Omental fat pad (tissue), 4 donors: ENCODE measurements at places on chromosomes 7 and 10.

- no peak for DNase-seq
Observed at GRCh38 chr7:4880218-4880617, 3.3 kb downstream of the RADIL start.

- DNase-seq: no peak
Observed at GRCh38 chr7:41193738-41194282, 509.1 kb downstream of the INHBA start.

- DNase-seq: no peak
Observed at GRCh38 chr10:128275388-128276177, 149.4 kb upstream of the MKI67 start.

DNA sequence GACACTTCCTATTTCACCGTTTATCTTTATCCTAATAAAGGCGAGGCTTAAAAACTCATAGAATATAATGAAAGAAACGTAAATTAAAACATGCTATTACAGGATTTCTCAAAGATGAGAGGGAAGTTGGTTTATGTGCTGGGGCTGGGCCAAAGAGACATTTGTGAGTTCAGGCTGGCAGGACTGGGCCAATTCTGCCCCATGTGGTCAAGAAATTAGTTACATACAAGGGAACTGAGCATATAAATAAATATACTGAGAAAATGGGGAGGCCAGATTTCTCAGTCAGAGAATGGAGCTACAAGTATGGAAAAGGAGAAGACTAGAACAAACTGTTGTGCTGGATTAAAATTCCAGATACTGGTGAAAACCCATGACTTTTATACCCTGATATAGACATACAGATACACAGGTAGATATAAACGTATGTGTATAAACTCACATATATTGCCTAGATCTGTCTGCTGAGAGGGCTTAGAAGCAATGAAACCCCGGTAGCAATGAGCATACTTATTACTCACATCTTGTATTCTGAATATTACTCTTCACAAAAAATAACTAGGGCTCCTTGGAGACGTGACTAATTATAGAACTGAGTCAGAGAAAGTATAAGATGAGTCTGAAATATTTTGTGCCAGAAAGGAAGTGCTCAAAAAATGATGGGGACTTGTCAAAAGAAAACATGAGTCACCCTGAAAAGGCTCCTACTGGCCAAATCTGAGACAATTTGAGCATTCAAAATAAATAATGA, 155.7 kb upstream of the FGFR2 start:
- no peak for DNase-seq

DNA sequence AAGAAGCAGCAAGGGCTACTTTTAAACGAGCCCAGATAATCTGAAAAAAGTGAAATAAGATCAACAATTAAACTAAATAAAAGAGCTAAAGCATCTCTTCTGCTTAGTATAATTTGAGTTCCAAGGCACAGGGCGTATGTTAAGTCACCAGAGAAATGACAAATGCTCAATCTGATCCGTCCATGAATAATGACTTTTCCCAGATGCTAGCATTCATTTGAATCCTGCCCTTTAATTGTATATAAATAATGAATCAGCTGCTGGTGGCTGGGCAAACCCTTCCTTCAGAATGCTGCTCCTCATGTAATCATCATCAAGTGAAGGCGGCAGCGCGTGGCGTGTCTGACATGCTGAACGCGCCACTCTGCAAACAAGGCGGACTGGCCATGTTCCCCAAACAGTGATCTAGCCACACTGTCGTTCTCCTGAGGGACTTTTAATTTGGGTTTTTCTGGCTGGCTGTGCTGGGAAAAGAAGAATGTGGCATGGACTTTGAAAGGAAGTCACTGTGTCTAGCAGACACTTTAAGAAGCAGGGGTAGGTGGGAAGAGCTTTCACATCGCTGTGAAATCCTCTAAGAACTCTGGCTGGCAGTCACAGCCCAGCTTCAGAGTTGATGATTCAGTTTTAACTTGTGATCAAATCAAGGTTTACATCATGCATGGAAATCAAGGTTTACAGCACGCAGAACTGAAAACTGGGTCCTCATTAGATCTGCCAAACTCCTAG, 70.7 kb downstream of the BEND7 start:
- no peak for DNase-seq

GRCh38 chr7:106562711-106563366, 98.1 kb downstream of the CCDC71L start:
- no peak for DNase-seq

DNA sequence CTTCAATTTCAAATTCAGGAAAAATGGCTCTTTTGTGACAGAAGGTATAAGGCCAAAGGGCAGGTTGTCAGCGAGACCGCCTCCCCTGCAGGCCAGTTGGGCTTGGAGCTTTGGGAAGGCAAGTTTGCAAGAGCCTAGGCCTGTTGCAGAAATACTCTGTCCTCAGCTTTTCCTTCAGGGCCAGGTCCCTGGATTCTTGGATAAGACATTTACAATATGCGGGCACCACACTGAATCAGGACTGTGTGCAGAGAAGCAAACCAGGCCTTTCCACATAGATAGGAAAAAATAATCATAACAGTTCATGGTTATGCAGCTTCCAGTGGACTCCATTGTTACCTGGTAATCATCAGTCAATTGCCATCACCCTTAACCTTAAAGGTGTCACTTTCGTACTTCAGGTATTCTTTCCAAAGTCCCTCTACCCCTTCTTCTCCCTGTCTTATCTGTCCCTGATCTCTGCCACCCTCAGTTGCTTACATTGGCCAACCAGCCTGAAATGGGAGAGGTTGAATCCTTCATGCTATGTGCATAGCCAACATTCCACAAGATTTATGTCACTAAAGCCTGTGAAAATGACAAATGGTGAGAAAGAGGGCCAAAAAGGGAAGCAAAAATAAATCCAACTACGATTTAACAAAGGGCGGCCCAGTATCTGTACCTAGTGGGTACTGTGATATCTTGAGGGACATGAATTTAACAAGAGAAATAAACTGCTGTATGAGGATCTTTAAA, 304.5 kb upstream of the NFE2L3 start:
- DNase-seq: no peak

DNA sequence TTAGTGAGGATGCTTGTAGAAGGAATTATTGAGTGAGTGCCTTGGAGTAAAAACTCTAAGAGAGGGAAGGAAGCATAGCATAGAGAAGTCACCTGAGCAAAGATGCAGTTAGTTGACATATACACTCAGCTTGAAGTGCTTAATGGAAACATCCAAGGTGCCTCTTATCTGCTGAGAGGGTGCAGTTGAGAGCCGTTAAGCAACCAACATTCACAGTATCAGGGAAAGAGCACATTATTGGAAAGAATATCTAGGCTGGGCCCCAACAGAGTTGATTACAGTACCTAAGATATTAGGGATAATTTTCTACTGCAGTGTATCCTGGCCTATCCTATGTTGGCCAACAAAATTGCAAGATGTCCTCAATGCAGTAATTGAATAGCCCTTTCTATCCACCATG, 302.0 kb downstream of the ETV1 start:
- no peak for DNase-seq
